Posterior cingulate gyrus (tissue), 11 donors: ENCODE measurements at places on chromosomes 2 and 18.

- no peak for DNase-seq
Observed at GRCh38 chr18:75962036-75962572, 532.9 kb downstream of the ZNF516 start.

GRCh38 chr2:195652911-195653310 is 4.1 kb upstream of the SLC39A10 start:
- DNase-seq = no peak

GRCh38 chr2:45168711-45169338 is 159.6 kb upstream of the SIX2 start:
- DNase-seq = no peak

- DNase-seq = no peak
Observed at GRCh38 chr2:147927053-147927588, 82.3 kb downstream of the ACVR2A start.

GRCh38 chr18:79779700-79780190 is 18.0 kb upstream of the KCNG2 start:
- no peak for DNase-seq

- DNase-seq = no peak
Observed at GRCh38 chr2:86492048-86492453, 50.9 kb downstream of the KDM3A start.

DNA sequence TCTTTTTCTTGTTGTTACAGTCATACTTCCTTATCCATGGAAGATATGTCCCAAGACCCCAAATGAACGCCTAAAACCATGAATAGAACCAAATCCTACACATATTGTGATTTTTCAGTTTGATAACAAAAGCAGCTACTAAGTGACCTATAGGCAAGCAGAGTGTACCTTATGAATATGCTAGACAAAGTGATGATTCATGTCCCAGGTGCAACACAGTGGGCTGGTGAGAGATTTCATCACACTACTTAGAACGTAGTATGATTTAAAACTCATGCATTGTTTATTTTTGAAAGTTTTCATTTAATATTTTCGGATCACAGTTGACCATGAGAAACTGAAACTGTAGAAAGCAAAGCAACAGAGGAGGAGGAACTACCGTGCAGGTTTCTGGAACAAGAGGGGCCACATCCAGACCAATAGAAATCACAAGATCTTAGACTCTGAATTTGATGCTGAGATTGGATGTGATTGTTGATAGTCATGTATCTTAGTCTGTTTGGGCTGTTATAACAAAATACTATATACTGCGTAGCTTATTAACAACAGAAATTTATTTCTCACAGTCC is 470.8 kb upstream of the VRK2 start:
- no peak for DNase-seq

GRCh38 chr18:58476022-58476421 is 152.9 kb downstream of the ALPK2 start:
- no peak for DNase-seq

- no peak for DNase-seq
Observed at GRCh38 chr2:88209521-88210131, 39.5 kb downstream of the THNSL2 start.

GRCh38 chr2:109141006-109141600 is 12.1 kb downstream of the SH3RF3 start:
- no peak for DNase-seq

DNA sequence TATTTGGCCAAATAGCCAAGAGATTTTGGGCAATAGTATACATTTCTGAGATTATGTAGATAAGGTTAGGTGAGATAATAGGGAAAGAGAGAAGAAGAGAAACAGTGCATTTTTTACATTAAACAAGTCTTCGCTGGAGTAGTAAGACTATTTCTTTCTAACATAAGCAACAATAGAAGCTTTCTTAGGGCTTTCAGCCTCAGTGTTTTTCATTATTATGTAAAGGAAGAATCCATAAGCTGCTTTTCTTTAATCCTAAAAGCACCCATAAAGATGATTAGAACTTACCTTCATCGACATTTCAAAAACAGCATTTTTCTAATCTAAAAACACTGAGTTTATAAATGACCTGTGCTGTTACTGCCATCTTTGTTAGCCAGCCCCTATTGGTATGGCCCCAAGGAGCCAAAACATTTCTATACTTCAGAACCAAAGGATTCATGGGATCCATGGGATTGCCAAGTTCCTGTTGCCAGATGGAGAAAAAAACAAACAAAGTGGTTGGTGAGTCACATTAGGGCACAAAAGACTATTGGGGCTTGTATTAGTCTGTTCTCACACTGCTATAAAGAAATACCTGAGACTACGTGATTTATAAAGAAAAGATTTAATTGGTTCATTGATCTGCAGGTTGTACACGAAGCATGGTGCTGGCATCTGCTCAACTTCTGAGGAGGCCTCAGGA is 88.2 kb downstream of the SCG2 start:
- DNase-seq = no peak

- no peak for DNase-seq
Observed at GRCh38 chr2:201484805-201485204, 33.3 kb downstream of the STRADB start.

DNA sequence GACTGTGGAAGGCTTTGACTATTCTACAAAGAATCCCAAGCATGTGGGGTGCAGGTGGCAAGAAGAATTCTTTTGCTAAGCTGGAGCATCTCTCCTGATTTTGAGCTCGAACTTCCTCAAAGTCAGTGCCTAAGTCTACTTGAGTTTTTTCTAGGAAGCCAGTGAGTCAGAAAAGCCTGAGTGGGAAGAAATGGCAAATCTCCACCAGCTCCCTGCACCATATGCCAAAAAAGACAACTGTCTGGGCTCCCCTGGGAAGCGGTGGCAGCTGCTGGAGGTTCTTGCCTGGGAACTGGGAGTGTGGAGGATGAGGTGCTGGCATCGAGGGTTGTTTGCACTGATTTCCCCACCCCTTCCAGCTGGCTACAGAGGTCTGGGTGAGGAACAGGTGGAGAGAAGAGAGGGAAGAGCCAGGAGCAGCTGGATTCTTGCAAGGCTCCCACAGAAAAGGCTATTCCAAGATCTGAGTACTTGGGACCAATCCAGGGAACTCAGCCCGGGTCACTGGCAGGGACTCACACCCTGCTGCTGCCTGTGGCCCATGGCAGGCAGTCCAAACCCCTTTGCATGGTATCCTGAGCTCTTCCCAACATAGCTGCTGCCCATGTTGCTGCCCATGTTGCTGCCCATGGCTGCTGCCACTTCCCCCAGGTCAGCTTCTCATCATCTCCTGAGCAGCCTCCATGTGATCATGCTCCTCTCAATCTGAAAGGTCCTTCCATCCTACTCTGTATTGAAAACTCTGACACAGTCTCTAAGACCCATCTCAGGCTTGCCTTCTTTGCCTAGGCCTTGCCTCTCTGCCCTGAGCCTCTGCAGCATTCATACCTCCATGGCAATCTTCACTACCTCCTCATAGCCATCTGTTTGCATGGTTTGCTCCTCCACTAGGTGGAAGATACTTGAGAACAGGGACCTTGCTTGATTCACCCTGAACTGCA is 128.3 kb upstream of the SPATS2L start:
- no peak for DNase-seq

DNA sequence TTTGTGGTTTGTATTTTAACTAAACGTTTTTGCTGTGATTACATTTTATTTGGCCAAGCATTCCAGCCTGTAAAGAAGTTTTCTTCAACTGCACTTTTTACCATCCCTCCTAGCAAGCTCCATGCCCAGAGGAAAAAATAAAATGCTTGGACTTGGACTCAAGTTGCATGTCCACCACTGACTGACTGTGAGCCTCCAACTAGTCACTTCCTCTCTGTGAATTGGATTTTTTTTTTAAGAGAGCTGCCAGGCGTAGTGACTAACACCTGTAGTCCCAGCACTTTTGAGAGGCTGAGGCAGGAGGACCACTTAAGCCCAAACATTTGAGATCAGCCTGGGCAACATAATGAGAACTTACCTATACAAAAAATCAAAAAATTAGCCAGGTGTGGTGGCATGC is 1185.2 kb upstream of the PIK3C3 start:
- no peak for DNase-seq

- DNase-seq = no peak
Observed at GRCh38 chr18:11387880-11388279, 221.5 kb upstream of the SLC35G4 start.

- no peak for DNase-seq
Observed at GRCh38 chr2:63667132-63667700, 78.5 kb downstream of the MDH1 start.

DNA sequence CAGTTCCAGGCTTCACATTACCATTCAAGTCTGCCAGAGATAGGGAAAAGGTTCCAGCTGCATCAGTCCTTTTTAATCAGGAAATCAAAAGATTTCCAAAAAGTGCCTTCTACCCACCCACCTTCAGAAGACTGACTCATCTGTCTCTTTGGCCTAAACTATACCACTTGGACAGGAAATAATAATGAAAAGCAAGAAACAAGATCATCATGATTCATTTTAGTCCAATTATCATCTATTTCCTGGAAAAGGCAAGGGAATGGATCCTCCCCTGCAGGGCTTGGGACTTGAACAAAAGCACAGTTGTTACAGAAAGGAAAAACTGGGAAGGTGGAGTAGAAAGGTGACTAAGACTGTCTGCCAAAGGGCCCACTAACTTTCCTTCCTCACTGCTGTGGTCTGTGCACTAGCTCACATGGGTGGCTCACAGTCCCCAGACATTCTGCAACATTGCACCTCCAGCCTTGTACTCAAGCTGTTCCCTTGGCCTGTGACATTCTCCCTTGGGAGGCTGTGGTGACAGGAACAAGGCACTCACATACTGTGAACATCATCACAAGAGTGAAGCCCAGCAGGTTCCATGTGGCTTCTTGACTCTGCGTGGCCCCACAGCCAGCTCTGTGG is 75.3 kb downstream of the VSNL1 start:
- DNase-seq = no peak

DNA sequence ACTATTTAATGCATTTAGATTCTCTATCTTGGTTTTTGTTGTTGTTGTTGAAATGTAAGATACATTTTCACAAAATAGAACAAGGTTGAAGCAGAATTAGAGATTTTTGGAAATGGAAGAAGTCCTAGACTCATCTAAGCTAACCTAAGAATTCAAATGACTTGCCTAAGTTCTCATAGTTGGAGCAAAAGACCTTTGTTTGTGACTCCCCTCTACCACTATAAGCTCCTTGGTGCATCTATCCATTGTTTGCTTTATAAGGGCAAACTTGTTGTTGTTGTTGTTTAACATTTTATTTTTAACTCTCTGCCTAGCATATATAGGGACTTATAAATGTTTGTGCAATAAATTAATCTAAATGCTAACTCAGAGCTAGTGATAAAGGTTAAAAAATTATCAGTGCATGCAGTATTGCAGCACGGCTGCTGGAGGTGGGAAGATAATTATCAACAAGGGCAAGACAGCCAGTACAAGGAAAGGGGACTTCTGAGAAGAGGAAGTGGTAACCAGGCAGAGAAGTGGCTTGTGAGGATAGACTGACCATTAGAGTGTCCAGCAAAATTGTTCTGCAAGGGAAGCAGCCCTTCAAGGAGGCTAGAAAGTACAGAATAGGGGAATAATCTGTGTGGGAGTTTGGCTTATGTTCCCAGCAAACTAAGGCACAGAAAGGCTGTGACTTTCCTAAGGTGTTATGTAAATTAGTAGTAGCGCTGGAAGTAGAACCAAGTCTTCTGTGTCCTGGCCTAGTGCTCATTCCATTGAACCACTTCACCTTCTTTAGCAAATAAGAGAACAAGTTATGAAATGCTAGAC is 38.1 kb upstream of the ACYP2 start:
- DNase-seq = no peak

- peak; percentile 50 for DNase-seq
Observed at GRCh38 chr2:64750001-64750816, 96.5 kb upstream of the SERTAD2 start.

DNA sequence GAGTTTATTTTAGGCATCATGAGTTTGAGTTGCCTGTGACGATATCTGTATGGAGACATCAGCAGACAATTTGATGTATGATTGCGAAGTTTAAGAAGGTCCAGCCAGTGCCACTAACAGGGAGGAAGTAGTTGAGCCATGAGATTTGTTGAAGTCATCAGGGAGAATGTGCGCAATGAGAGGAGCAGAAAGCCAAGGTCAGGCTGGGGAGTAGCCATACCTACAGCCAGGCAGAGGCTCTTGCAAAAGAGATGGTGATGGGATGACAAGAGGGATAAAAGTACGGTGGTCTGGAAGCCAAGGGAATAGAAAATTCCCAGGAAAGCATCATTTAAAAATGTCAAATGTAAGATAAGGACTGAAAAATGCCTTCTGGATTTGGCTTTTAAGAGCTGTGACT is 51.2 kb downstream of the LIMS1 start:
- no peak for DNase-seq

- DNase-seq = no peak
Observed at GRCh38 chr2:232335859-232336215, 42.7 kb upstream of the ALPP start.

DNA sequence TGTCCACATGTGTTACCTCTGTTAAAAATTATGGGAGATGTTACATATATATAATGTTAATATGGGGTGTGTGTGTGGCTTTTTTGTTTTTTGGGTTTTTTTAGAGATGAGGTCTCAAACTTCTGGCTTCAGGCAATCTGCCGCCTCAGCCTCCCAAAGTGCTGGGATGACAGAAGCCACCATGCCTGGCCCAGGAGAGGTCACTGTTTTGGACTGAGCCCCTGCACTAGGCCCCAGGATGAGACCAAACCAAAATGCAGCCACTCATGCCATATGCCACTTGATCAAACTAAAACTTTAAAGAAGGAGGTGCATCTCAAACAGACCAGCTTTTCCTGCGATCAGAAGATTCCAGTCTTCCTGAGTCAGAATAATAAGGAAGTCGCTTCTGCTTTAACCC is 2.5 kb downstream of the ADI1 start:
- DNase-seq = no peak

DNA sequence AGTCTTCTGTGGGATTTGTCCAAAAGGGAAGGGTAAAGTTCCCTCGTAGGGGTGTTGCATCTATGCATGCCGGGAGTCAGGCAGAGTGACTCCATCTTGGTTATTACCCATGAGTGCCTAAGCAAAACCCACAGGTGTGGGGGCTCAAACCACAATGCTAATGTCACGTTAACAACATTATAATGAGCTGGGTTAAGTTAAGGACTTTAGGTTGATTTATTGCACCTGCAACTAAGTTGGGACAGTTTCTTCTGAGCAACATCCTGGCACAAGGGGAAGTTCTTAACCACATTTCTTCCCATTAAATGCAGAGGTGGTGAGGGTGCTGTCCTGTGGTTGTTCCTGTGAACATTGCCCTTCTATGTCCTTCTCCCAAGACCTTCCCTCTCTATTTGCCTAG is 1596.8 kb upstream of the SLC39A10 start:
- no peak for DNase-seq

DNA sequence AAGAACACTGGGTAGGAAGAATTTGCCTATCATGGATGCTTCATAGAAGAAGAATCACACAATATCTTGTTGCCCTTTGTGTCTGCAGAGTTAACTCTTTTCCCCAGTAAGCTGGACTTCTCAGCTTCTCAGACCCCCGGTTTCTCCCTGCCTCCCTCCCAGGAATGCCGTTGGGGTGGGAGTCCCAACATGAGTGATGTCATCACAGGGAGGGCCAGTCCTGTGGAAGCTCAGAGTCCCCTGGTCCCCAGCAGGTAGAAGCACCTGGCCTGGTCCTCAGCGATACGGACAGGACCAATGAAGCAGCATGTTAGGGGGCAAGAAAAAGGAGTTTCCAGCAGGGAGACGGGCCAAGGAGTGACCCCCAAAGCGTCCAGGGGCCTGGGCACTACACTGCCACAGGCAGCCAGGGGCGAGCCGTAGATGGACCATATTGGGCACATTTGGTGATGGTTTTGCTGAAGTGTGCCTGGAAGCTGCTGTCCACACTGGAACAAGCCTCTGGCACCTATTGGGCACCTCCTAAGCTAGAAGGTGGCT is 235.9 kb upstream of the SMAD2 start:
- DNase-seq = no peak

- no peak for DNase-seq
Observed at GRCh38 chr2:234377761-234378391, 119.0 kb downstream of the ARL4C start.

GRCh38 chr2:216589791-216590190 is 43.4 kb upstream of the IGFBP2 start:
- no peak for DNase-seq
